ENCODE measurements at places on chromosomes 13 and 19. TPM values are rescaled to one million over a fixed set of nuclear protein-coding genes. Genes with fewer than 3 reads are reported as not detected.
A peak's percentile ranks its signal among the peaks of the same experiment; 100 is the strongest.

GRCh38 chr19:55503502-55504251 lies 15.4 kb downstream of the SSC5D start:
- peaks cover 19% of the 10 kb centered on the region for H3K27me3 ChIP-seq
- no peaks in the 10 kb centered on the region for H3K4me1 ChIP-seq
- peak; percentile 98 for DNase-seq
- peaks cover 21% of the 10 kb centered on the region for H3K36me3 ChIP-seq
- peak overlapping the region; percentile 78 for H3K4me3 ChIP-seq
- peak overlapping the region; percentile 68 for H3K27ac ChIP-seq

- peaks cover 20% of the 10 kb centered on the region for H3K36me3 ChIP-seq
- H3K27me3 ChIP-seq, result no peaks in the 10 kb centered on the region
These were observed 466.7 kb downstream of the MYO16 start for GRCh38 chr13:109096101-109096500.

- no peak overlapping the region for H3K27ac ChIP-seq
- peaks cover 2% of the 10 kb centered on the region for H3K4me1 ChIP-seq
- peak overlapping the region; percentile 86 for H3K4me3 ChIP-seq
- no peaks in the 10 kb centered on the region for H3K27me3 ChIP-seq
These were observed 28.4 kb downstream of the ZNF844 start for GRCh38 chr19:12092956-12093355.

DNA sequence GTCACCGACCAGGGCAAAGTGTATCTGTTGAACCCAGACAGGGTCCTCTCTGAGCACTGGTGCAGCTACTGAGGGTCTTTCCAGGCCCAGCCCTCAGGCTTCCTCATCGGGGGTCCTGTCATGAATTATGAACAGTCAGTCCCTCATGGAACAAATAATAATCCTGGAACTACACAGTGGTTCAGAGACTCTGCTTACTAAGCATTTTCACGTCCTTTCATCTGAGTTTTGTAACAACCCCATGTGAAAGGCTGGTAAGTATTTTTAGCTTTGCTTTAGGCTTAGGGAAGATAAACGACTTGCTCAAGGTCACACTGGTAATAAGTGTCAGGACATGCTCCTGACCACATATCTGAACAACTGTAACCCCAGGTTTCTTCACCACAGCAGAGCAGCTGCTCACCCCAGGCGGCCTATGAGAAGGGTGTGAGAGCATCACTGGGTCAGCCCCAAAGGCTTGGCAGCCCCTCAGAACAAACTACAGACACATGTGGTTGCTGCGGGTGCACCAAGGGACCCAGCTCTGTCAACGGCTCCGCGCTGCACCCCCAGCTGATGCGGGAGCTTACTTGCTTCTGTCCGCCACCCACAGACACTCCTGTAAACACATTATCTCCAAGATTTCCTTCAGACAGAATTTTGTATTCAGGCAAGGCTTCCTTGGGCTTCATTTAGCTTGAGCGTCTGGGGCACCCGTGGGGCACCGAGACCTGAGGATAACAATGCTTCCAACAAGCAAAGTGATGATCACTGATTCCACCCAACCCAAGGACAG lies 19.4 kb upstream of the GSX1 start:
- H3K4me1 ChIP-seq, result no peaks in the 10 kb centered on the region
- no peaks in the 10 kb centered on the region for H3K36me3 ChIP-seq
- H3K4me3 ChIP-seq, result no peak overlapping the region
- DNase-seq, result no peak
- H3K27ac ChIP-seq, result no peak overlapping the region

DNA sequence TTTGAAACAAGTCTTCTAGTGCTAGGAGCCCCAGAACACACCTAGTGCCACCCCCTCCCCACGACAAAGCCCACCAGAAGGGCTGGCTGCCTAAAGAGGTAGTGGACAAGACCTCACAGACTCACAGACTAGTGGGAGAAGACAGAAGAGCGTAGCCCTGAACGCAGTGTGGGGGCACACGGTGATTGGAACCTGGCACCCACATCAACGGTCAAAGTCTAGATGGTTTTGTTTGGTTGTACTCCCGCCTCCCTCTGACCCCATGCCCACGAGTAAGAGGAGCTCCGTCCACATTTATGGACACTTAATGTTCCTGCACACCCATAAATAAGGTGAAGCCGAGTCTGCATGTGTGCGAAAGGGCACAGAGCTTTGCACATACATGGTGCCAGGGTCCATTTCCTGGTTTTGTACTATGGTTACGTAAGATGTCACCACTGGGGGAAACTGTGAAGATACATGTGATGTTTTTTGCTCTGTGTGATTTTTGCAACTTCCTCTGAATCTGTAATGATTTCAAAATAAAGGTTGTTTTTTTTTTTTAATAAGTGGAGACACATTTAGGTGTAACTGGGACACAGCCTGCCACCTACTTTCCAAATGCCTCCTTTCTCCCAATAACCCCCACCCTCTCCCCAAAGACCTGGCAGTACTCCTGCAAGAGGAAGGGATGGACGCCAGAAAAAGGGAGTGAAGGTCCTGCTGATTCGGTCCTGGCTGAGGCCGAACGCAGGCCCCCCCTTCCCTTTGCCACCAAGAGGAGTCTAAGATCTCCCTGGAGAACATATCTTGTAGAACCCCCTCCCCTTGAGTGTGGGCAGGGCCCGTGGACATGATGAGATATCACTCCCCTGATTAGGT lies 72.8 kb downstream of the GNG7 start:
- H3K27ac ChIP-seq, result no peak overlapping the region
- no peak overlapping the region for H3K4me3 ChIP-seq
- peaks cover 7% of the 10 kb centered on the region for H3K27me3 ChIP-seq
- H3K36me3 ChIP-seq, result no peaks in the 10 kb centered on the region
- no peaks in the 10 kb centered on the region for H3K4me1 ChIP-seq

GRCh38 chr13:104567114-104567513 lies 1500.9 kb upstream of the SLC10A2 start:
- H3K4me3 ChIP-seq, result no peak overlapping the region
- H3K27ac ChIP-seq, result no peak overlapping the region
- no peak for DNase-seq
- H3K27me3 ChIP-seq, result no peaks in the 10 kb centered on the region

- no peak overlapping the region for H3K27ac ChIP-seq
- peaks cover 16% of the 10 kb centered on the region for H3K4me1 ChIP-seq
- DNase-seq, result no peak
- H3K36me3 ChIP-seq, result no peaks in the 10 kb centered on the region
These were observed 416.4 kb downstream of the ITGBL1 start for GRCh38 chr13:101868585-101869469.

DNA sequence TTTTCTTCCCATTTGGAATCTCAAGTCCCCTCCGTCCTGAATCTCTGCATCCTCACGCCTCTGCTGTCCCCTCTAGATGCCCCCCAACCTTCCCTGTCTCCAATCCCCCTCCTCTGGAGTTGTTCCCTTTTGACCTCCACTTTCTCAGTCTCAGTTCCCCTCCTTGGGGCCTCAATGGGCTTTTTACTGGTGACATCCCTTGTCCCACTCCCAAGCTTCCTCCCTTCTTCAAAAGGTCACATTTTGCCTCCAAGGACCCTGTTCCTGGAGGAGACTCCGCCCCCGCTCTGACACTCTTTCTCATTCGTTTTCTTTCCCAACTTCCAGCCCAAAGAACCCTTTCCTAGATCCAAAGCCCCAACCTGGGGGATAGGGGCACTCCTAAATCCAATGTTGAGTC lies 1.0 kb downstream of the AP2S1 start:
- H3K4me1 ChIP-seq, result peaks cover 6% of the 10 kb centered on the region
- H3K4me3 ChIP-seq, result peak overlapping the region; percentile 96
- peak overlapping the region; percentile 91 for H3K27ac ChIP-seq
- DNase-seq, result no peak
- no peaks in the 10 kb centered on the region for H3K36me3 ChIP-seq

- no peak overlapping the region for H3K4me3 ChIP-seq
- no peak overlapping the region for H3K27ac ChIP-seq
- H3K27me3 ChIP-seq, result no peaks in the 10 kb centered on the region
- H3K4me1 ChIP-seq, result no peaks in the 10 kb centered on the region
- peak; percentile 28 for DNase-seq
- H3K36me3 ChIP-seq, result no peaks in the 10 kb centered on the region
These were observed 772.0 kb downstream of the DIAPH3 start for GRCh38 chr13:59391696-59392095.

DNA sequence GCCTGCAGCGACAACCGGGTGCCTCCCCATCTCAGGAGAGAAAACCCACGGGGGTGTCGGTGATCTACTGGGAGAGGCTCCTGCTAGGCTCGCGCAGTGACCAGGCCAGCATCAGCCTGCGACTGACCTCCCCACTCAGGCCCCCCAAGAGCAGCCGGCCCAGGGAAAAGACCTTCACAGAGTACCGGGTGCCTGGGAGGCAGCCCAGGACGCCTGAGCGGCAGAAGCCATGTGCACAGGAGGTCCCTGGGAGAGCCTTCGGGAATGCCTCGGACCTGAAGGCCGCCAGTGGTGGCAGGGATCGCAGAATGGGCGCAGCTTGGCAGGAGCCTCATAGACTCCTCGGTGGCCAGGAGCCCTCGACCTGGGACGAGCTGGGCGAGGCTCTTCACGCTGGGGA lies 3.9 kb downstream of the ZNF324B start:
- H3K27me3 ChIP-seq, result peaks cover 16% of the 10 kb centered on the region
- peaks cover 8% of the 10 kb centered on the region for H3K36me3 ChIP-seq
- H3K27ac ChIP-seq, result no peak overlapping the region
- no peak for DNase-seq
- no peak overlapping the region for H3K4me3 ChIP-seq

DNA sequence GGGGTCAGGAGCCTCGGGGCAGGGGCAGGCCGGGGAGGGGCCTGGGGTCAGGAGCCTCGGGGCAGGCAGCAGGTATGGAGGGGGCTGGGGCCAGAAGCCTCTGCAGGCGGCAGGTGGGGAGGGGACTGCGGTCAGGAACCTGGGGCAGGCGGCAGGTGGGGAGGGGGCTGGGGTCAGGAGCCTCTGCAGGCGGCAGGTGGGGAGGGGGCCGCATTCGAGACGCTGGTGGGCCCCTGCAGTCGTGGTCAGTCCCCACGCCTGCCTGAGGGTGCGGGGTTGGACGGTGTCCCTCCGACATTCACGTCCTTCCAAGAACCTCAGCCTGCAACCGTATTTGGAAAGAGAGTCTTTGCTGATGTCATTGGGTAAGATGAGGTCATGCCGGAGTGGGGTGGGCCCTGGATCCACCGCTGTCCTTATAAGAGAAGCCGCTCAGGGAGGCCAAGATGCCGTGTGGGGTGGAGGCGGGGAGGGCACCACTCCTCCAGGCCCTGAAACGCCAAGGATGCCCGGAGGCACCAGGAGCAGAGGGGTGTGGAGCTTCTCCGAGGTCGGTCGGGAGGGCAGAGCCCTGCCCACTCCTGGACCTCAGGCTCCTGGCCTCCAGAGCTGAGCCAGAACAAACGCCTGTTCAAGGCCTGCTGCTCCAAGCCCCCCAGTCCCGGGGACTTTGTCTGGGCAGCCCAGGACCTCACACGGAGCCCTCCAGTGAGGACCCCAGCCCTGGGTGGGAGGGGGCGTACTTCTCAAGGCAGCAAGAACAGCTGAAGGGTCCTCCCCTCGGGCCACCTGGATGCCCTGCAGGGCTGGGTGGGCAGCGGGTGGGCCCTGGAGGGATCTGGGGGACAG lies 30.1 kb downstream of the PIP5K1C start:
- DNase-seq, result no peak
- no peaks in the 10 kb centered on the region for H3K36me3 ChIP-seq
- peaks cover 24% of the 10 kb centered on the region for H3K4me1 ChIP-seq
- H3K27ac ChIP-seq, result peak overlapping the region; percentile 38

DNA sequence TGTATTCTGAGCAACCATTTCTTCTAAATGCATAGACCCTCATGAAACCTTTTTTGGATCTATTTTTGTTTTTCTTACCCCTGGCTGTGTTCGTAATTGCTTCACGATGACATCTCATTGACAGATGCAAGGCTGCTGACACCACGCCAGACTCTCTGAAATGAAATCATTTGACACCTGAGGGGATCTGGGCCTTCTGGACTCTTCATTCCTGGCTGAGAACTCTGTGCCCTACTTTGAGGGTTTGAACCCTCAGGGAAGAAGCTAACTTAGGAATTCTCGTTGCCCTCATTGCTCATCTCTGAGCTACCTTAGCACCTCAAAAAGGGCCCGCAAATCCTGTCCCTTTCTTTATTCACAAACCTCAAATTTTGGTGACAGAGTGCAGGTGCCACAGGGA lies 40.5 kb upstream of the NBEA start:
- no peak for DNase-seq
- no peak overlapping the region for H3K27ac ChIP-seq
- peaks cover 5% of the 10 kb centered on the region for H3K4me1 ChIP-seq
- H3K27me3 ChIP-seq, result no peaks in the 10 kb centered on the region
- no peak overlapping the region for H3K4me3 ChIP-seq
- no peaks in the 10 kb centered on the region for H3K36me3 ChIP-seq

DNA sequence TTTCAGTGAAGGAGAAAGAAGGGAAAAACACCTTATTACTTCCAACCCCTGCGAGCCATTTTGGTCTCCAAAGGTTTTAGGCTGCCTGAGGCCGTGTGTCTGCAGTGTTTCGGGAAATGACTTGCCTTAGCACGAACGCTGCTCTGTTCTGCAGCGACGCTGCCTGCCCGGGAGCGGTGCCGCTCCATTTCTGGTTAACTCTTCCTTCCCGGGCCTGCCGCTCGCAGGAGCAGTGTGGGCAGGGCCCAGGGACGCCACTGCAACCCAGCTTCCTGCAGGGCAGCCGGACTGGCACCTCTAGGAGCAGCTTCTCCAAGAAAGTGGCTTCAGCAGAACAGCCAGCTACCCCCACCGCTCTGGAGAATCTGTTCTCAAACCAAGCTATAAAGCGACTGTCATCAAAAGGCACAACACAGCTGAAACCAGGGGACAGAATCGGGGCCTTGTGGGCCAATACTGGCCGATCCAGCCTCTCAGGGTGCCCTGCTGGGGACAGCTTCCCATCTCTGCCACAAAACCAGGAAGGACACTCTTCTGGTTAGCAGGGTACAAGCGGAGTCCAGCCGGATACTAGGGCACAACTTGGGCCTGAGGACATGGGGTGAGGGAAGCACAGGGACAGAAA lies 72.2 kb downstream of the KCTD15 start:
- peaks cover 16% of the 10 kb centered on the region for H3K4me1 ChIP-seq
- peaks cover 5% of the 10 kb centered on the region for H3K36me3 ChIP-seq
- H3K4me3 ChIP-seq, result peak overlapping the region; percentile 20
- DNase-seq, result no peak

PLPPR3 gene
- total RNA-seq, result 392 TPM

LILRA1 gene
- not detected for total RNA-seq

Data from glutamatergic neuron (in vitro differentiated cells).